Thyroid gland (tissue), 4 donors: ENCODE measurements at places on chromosomes 3 and 15.

GRCh38 chr15:36757189-36757814, 177.9 kb downstream of the CDIN1 start:
- no peak for DNase-seq

DNA sequence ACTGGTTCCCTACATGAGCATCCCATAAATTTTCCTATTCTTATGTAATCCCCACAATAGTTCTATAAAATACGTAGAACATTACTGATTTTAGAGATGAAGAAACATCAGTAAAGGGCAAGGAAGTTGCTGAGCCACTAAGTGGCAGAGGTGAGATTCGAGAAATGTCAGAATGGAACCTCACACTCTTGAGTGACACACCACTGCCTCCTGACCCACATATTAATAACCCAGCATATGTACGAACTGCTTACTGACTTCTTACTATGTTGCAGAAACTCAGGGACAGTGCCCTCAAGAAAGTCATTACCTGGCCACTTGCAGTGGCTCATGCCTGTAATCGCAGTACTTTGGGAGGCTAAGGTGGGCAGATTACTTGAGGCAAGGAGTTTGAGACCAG, 1022.4 kb downstream of the FHIT start:
- DNase-seq = no peak

GRCh38 chr15:90876046-90876445, 7.7 kb downstream of the FURIN start:
- DNase-seq = no peak

DNA sequence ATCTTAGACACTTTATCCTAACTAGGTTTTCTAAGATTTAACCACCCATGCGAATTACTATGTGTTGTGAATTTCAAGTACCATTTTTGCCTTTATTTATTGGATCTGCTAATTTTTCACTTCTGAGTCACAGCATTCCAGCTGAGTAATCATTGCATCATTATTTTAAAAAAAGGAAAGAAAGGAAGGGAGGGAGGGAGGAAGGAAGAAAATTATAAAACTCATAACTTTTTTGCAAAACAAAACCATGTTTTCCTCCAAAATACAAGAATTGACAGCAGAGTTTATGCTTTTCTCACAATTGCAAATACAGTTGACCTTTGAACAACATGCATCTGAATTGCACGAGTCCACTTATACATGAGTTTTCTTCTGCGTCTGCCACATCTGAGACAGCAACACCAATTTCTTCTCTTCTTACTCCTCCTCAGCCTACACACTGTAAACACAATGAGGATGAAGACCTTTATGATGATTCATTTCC, 651.4 kb upstream of the NECTIN3 start:
- no peak for DNase-seq

DNA sequence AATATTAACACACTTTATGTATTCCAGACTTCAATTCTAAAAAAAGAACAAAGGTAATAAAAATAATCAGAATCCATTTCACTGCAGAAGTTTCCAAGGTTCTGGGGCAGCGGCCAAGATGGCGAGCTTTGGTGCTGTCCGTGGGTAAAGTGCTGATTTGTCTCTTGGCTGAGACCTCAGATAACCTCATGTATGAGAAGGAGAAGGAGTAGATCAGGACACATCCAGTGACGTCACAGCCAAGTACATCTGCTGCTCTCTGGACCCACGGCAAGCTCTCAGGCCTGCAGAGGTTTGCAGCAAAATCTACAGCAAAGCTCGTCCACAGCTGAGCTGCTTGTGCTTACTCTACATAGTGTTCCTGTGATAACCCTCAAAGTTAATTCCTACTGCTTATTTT, 165.7 kb downstream of the MAGI1 start:
- DNase-seq = no peak

- peak; percentile 88 for DNase-seq
Observed at GRCh38 chr3:49133226-49133951, 539 bp upstream of the LAMB2 start.

DNA sequence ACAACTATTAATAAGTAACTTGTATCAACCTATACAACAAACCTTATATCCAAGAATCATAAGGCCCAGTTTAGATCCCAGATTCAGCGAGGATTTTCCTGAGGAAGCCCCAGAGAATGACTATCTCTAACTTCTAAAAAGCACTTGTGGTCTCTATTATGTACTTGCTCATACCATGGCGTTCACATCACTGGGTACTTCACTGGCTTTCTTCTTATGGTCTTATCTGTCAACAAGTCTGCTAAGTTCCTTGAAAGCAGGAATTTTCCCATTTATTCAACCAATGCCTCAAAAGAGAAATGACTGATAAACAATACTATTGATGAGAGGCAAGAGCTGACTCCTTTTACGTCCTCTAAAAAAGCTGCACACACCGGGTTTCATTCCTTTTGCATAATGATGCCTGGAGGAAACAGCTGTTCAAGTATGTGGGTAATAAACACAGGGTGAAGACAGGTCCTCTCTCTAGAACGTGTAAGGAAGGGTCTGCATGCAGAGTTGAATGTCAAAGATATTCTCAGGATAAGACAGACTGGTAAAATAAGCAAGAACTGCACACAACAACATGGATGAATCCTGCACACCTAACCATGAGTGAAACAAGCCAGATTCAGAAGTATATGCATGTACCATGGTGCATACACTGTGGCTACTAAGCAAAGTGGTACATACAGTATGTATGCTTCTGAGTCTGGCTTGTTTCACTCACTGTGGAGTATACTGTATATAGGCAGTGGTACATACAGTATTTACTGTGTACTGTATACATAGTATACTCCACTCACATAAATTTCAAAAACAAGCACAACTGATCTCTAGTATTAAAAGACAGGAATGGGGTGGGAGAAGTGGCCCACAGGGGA, 408.7 kb downstream of the SHQ1 start:
- no peak for DNase-seq

DNA sequence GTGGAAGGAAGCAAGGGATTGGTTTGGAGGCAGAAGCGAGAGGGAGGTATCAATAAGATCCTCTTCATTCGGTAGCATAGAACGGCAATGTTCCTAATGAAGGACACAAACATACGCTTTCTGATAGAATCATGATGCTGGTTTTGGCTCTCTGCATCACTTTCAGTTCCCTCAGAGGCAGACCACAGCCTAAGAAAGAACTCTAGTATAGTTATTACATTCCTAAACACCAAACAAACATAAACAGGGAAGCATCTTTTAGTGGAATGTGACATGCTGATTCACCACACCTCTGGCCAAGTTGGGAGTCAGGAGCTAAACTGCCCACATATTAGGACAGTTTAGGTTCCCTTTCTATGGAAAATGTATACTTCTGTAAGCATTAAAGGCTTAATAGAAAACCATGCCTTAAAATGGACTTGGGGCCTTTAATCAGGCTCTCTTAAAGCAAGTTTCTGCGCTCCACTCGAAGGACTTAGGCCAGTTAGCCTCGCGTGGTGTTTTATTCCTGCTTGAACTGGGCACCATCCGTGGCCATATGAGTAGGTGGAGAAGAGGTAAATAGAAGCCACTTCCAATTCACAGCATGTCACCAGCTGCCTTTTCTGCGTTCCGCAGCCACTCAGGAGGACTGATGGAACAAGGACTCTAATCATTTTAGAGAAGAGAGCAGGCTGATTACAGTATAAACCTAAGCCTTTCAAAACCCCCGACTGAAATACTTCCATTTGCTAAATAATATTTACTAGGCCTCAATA, 53.7 kb downstream of the CD47 start:
- DNase-seq = no peak
